ENCODE measurements at places on chromosomes 3 and 15.

DNA sequence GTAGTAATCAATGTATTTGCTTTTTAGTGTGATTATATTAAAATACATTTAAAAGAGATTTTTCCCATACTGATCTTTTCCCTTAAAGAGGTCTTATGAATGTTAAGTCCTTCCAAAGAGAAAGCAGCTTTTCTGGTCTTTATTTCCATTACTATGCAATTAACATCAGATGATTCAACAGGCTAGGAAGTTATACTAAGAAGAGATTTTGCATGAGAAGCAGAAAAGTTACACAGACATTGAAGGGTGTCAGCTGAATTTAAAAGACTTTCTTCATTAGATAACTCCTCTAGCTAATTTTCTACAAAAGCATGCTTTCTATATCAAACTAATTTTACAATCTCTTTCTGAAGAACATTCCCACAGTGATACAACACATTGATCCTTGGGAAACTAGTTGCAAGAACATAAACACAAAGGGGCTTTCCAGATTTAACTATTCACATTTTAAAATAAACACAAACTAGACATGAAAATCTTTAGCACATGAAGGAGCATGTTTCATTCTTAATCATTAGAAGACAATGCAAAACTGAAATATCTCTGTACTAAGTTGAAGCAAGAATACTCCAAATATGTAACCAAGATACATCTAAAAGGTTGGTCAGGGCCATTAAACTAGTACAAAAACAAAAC is 965.8 kb downstream of the ROBO1 start:
- no peak for DNase-seq

DNA sequence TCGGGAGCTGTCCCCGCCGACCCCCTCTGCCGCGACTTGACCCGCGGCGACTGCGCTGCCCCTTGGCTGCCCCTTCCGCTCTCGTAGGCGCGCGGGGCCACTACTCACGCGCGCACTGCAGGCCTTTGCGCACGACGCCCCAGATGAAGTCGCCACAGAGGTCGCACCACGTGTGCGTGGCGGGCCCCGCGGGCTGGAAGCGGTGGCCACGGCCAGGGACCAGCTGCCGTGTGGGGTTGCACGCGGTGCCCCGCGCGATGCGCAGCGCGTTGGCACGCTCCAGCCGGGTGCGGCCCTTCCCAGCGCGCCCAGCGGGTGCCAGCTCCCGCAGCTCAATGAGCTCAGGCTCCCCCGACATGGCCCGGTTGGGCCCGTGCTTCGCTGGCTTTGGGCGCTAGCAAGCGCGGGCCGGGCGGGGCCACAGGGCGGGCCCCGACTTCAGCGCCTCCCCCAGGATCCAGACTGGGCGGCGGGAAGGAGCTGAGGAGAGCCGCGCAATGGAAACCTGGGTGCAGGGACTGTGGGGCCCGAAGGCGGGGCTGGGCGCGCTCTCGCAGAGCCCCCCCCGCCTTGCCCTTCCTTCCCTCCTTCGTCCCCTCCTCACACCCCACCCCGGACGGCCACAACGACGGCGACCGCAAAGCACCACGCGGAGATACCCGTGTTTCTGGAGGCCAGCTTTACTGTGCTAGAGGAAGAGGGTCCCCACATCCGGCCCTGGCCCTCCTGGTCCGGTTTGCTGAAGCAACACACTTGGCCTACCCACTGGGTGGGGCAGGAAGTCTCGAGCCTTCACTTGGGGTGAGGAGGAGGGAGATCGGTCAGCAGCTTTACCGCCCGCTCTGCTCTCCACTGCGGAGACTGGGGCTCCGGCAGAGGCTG is at the start of gene RASSF1:
Gene RASSF1, minus strand, starts transcription at position 389 of the 882 bp plus-strand sequence. Its CDS starts 31 bp downstream, at position 358.
- no peak for DNase-seq

- DNase-seq: peak; percentile 59
These were observed 160.6 kb upstream of the POU1F1 start for GRCh38 chr3:87436781-87437543.

- DNase-seq: no peak
These were observed 295.8 kb downstream of the GABRB3 start for GRCh38 chr15:26477044-26477443.

GRCh38 chr3:45909542-45909941 is 23.2 kb downstream of the CCR9 start:
- no peak for DNase-seq

GRCh38 chr3:49791571-49791970 is 5.2 kb upstream of the IP6K1 start:
- no peak for DNase-seq

DNA sequence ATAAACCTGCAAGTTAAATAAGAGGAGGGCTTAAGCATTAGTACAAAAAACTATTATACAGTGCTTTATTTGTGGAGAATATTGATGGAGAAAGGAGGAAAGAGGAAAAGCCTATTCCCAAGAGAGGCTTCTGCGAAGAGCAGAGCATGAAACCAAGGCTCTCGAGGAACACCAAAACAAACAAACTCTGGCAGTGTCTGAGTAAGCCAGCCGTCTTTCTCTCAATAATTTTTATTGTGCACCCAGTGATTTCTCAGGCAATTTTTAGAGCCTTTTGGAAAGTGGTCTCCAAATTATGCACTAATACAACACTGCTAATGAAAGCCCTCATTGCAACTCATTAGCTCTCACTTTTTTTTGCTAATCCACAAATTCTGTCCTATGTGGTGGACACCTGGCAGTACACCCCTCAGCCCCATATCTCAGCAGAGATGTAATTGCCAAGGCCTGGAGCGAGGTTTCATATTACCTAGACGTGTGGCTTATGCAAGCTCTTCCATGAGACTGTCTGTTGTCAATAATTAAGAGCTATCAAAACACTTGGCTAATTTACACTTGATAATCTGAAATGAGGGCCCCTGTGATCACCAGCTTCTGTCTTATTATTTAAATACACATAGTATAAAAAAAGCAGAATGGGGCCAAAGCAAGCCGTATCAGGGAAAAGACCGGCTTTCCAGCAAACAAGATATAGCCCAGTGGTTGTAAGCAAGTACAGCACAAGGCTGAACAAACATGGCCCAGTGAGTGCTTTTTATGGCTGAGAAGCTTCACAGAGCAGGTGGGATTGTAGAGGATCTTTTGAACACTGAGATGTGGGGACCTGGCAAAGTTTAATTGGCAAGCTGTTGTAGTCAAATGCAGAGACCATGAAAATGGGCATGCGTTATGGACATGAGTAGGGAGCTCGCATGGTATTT is 216.9 kb downstream of the ROBO2 start:
- no peak for DNase-seq

- no peak for DNase-seq
These were observed 68.7 kb upstream of the ADAMTS9 start for GRCh38 chr3:64756398-64756986.

DNA sequence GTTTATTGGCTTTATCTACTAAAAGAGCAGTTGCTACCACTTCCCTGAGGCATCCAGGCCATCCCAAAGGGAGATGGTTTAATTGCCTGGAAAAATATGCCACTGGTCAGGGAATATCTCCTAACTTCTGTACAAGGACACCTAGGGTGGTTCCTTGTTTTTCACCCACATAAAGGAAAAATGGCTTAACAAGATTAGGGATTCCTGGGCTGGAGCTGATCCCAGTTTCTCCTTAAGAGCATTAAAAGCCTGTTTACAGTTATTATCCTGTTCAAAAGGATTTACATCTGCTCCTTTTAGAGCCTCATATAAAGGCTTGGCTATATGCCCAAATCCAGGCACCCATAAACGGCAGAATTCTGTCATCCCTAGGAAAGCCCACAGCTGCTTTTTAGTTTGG is 70.2 kb upstream of the WNT7A start:
- no peak for DNase-seq

GRCh38 chr3:101954936-101955335 is 105.6 kb downstream of the NFKBIZ start:
- no peak for DNase-seq

GRCh38 chr15:93360976-93361375 is 272.0 kb upstream of the RGMA start:
- no peak for DNase-seq

DNA sequence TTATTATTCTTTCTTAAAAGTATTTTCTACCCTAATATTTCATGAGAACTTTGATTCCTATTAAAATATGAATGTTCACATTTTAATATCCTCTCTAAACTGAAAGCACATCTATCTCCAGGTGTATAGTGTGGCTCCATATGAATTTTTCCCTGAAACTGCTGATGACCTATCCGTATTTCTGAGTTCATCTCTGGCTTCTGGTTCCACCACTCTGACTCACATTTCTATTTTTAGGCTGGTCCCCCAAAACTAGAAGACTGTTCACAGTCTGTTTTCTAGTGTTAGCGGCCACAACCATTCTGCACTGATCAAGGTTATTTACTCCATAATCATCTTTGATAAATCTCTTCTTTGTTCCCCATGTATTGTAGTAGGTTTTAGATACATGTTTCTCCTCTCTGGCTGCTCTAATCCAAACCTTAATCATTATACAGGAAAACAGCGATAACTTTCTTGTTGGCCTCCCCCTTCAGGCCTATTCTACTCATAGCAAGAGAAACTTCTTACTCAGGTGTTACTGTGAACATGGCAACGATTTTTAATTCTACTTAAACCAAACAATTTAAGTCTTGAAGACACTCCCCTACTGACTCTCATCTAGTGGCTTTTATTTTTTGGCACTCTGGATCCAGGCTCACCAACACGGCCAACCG is 12.8 kb downstream of the ADPGK start:
- no peak for DNase-seq

- no peak for DNase-seq
These were observed 490.2 kb downstream of the IGSF11 start for GRCh38 chr3:118544458-118544857.

GRCh38 chr3:24972491-24972890 is 455.6 kb upstream of the RARB start:
- DNase-seq: no peak

GRCh38 chr3:133989936-133990702 is 39.6 kb downstream of the SLCO2A1 start:
- DNase-seq: no peak

DNA sequence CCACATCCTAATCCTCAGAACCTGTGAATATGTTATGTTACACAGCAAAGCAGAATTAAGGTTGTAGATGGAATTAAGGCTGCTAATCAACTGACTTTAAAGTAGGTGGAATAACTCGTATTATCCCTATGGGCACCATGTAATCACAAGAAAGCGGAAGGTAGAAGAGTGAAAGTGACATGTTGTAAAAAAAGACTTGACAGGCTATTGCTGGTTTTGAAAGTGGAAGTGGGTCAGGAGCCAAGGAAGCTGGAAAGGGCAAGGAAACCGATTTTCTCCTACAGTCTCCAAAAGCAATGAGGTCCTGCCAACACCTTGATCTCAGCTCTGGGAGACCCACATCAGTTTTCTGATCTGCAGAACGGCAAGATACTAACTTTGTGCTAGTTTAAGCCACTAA is 6.6 kb downstream of the TP63 start:
- no peak for DNase-seq

DNA sequence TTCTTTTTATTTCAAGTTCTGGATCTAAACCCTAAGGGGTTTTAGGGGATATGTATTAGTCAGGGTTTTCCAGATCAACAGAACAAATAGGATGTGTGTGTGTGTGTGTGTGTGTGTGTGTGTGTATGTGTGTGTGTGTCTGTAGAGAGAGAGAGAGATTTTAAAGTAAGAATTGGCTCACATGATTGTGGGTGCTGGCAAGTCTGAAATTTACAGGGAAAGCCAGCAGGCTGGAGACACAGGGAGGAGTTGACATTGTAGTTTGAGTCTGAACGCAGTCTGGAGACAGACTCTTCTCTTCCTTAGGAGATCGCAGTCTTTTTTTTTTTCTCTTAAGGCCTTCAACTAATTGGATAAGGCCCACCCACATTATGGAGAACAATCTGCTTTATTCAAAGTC is 428.8 kb upstream of the TBL1XR1 start:
- no peak for DNase-seq

- DNase-seq: no peak
These were observed 19.0 kb downstream of the ADAMTS9 start for GRCh38 chr3:64668582-64669510.

GRCh38 chr3:179765396-179765795 is 112.6 kb downstream of the USP13 start:
- no peak for DNase-seq

DNA sequence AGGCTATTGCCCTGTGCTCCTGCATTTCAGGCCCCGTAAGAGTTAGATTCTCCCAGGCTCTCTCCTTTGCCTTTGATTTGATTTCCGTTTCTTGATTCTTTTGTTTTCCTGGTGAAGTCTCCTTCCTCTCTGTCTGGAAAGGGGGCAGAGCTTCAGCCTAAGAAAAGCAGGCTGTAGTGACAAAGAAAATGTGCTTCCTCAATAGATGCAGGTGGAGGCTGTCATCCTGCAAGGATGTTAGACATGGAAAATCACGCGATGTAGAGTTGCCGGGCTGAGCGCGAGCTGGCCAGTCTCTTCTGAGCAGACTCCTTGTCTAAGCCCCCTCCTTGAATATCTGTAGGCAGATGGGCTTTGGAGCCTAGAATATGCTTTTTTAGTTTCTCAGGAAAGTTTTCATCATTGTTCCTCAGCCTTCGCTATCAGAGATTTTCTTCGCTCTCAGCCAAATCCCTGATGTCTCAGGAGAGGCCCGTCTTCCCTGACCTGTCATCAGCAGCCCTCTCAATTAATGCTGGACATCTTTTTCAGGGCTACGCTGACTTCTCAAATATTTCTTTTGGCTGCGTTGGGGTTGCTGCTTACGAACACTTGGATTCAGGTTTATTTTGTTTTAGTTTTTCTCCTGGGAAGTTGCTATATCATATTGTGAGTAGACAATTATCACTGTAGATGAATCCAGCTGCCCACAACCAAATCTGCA is 163.6 kb downstream of the ITPR1 start:
- no peak for DNase-seq

DNA sequence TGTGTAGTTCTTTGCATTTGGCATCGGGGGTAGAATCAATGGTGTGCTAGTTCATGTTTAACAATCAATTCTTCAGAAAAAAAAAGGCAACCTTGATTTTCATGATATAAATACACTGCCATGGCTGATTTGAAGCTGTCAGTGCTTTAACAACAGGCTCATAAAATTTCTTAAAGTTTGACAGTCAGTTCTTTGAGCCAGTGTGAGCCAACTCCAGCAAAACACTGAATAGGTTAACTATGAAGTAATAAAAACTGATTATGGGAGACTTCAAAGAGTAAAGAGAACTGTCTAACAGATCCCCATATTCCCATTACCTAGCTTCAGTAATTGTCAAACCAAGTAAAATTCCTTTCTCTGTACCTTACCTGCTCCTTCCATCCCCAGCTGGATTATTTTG is 241.7 kb upstream of the SUCLG2 start:
- no peak for DNase-seq

GRCh38 chr3:122679882-122680474 is 661 bp upstream of the PARP14 start:
- DNase-seq: no peak

GRCh38 chr3:15329046-15330005 is 3.1 kb downstream of the SH3BP5 start:
- no peak for DNase-seq

Measured in AG04449 (cell line).